ENCODE measurements at places on chromosomes 7 and 10.
A peak's percentile ranks its signal among the peaks of the same experiment; 100 is the strongest.

DNA sequence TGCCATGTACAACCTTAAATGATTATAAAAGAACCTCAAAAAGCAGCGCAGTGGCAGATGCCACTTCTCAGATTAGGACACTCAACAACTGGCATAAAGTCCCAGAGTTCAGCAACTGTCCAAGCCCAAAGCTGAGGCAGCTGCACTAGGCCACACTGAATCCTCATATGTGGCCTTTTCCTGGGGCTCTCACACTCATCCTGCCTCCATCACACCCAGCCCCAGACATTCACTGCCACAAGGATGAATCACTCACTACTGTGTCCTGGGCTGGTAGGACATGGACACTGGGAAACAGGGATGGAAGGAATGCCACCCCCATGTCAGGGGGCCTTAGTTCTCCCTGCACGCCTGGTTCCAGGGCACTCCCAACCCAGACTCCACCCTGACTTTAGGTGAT, 547.7 kb downstream of the TNS3 start:
- DNase-seq, result no peak

- no peak for DNase-seq
These were observed 9.4 kb downstream of the NUB1 start for GRCh38 chr7:151351027-151351426.

DNA sequence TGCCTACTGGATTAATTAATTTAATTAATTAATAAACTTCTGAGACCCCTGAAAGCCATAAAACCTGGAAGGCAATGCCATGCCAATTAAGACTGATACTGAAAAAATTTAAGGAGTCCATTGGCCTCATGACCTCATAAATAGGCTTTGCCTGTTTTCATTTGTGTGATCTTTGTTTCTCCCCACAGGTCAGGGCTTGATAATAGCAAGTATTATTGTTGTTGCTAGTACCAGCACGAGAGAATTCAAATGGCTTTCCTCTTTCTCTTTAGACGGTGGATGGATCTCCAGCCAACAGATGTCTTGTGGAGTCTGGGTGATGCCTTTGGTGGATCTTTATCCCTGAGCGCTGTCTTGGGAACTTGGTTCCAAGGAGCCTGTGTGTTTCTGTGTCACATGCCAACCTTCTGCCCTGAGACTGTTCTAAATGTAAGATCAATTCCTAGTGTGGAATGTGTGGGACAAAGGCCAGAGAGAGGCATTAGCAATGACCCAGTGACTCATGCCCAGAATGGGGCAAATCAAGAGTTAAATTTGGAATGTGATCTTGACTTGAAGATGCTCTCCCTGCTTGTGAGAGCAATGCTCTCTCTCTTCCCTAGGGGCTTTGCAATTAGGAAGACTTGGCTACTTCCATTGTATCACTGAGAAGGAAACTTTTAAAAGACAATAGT, 17.7 kb downstream of the ACSM6 start:
- DNase-seq, result no peak

DNA sequence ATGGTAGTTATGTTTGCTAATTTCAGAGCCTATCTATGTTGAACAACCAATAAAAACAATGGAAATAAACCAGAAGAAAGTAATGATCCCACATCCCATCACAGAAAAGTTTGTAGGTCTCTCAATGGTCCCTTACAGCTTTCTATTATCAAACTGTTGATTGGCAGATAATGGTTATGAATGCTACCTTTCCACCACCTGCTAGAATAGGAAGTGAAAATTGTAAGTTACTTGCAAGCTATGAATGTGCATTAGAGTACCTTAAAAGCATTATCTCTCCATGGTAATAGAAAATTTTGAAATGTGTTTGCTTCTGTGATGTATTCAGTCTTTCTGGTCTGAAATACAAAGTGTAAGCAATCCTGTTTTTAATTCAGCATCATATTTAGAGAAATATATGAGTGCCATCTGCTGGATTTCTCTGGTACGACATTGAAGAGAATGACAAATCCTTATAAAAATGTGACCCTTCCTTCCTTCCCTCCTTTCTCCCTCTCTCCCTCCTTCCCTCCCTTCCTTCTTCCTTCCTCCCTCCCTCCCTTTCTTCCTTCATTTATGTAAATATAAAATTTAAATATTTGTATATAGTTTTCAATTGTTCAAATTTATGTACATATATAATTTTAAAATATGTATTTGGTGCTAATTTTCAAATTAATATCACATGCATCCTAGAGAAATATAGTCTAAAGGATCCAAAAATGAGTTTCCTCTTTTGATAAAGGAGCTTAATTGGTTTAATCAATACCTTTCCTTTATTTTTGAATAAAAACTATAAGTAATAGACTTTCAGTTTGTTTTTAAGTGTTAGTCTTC, 41.4 kb upstream of the PNLIPRP3 start:
- no peak for DNase-seq

GRCh38 chr10:79195091-79195923, 126.5 kb downstream of the ZMIZ1 start:
- peak; percentile 92 for DNase-seq

DNA sequence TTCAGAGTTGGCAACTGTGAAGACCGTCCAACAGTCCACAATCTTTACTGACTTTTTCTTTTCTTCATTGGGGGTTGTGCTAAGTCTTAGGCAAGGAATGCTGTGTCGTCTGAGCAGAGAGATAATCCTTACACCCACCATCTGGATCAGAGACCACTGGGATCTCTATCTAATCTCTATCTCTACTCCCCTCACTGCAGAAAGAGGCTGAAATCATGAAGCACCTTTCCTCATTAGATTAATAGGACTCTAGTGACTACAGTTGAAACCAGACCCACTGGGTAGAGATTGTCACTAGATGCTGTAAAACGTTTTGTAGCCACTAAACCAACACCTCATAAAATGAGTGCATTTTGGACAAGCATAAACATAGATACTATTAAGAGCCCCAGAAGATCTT, 387.4 kb upstream of the CELF2 start:
- DNase-seq, result no peak

DNA sequence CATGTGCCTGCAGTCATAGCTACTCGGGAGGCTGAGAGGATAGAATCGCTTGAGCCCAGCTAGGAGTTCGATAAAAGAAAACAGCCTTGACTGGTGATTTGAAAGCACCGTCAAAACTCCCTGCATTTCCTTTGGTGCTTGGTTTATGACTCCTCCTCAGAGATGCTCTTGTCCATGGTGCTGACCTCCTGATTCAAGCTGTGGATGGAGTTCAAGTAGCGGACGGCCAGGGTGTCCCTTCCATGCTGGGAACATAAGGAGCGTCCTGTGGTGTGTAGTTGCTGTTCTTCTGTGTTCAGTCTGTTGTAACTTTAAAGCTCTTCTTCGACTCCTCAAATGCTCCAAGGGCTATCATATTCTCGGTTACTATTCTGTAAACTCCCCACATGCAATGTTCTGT, 382.5 kb upstream of the KIAA1217 start:
- DNase-seq, result no peak

GRCh38 chr10:132302421-132303310, 5.1 kb downstream of the STK32C start:
- peak; percentile 64 for DNase-seq

- DNase-seq, result no peak
These were observed 54.7 kb upstream of the FIGNL1 start for GRCh38 chr7:50504646-50505546.

- DNase-seq, result peak; percentile 93
These were observed 49.4 kb downstream of the HK1 start for GRCh38 chr10:69327463-69328379.

DNA sequence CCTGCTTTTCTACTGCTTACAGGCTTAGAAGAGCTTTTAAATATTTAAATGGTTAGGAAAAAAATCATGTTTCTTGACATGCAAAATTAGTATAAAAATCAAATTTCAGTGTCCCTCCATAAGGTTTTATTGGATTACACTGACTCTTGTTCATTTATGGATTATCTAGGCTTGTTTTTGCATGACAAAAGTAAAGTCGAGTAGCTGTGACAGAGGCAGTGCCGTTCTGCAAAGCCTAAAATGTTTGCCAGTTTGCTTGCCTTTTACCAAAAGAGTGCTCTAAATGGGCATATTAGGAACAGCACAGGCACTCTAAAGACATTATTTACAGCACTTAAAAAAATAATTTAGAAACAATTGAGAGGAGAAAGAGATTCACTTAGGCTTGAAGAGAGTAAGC, 139.6 kb downstream of the TSPAN12 start:
- DNase-seq, result no peak

DNA sequence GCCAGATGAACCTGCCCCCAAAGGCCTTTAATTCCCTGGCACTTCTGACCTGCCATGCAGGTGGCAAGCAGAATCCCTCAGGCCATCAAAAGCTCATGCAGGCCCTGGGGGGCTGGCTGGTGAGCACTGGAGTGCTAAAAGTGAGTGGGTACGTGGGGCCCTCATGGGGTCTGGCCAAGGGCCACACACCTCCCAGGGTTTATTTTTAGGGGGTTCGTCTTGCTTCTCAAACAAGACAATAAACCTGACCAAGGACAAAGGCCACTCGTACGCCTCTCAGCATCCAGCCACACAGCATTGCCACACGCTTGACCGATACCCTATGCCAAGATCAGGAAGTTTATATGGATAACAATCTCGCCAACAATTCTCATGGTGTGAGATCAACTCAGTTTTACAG, 33.1 kb upstream of the DOCK1 start:
- no peak for DNase-seq

- DNase-seq, result no peak
These were observed 100.3 kb downstream of the RAPGEF5 start for GRCh38 chr7:22256541-22257096.

DNA sequence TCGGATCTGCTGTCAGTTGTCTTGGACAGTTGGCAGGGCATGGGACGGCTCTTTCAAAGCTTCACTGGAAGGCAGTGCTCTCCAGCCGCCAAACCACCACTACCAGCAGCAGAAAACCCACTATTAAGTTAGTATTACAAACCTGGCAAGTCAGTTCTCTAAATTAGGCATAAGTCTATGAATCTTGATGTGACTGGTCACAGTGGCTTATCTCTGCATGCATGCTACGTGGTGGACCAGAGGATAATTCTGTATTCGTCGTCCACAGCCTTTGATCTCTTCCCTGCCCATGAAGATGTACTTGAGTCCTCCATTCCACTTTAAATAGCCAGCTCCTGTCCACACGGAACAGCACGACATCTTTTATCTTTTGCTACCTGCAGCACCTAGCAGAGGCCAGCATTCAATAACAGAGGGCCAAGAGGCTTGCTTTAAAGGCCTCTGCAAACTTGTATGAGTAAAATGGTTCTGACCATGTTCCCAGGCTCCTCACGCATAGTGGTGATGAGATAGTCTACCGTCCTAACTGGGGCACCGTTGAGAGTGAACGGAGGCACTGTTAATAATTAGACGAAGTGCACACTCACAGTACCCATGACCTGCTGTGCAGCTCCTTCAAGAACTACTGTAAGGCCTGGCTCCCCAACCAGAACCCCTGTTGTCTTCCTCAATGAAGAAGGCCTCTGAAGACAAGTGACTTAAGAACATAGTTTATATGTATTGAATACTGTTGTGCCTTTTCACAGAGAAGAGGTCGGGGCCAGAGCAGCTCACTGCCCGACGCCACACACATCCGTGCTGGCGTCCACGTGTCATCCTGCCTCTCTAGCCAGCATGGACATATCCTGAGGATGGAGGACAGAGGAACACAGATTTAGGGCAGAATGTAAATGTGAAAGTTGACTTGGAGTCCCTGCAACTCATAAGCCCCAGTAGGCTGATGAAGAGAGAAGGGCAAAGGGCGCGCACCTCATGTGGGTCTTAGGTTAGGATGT, 1.0 kb downstream of the GPR146 start:
- DNase-seq, result no peak

DNA sequence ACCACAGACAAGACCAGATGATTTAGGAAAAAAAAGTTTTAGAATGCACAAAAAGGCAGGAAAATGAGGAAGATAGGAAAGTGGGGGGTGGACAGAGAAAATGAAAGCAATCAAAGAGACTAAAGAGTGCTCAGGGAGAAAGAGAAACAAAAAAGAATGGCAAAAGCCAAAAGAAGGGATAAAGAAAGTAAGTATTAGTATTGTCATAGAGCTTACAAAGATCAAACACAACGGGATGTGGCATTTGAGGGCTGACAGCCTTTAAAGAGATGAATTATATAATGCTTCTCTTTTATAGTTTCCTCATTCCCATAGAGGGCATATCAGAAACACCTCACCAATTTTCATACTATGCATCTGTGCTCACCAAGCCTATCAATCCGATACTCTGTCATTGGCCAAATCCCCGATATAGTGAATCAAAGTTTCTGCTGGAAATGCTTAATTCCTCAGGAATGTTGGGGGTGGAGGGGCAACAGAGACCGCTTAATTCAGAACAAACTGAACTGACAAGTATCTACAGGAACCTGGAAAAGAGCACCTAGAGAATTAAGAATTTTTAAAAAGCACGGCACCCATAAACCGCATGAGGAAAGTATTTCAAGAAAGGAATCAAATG, 2.7 kb downstream of the COG5 start:
- DNase-seq, result no peak

DNA sequence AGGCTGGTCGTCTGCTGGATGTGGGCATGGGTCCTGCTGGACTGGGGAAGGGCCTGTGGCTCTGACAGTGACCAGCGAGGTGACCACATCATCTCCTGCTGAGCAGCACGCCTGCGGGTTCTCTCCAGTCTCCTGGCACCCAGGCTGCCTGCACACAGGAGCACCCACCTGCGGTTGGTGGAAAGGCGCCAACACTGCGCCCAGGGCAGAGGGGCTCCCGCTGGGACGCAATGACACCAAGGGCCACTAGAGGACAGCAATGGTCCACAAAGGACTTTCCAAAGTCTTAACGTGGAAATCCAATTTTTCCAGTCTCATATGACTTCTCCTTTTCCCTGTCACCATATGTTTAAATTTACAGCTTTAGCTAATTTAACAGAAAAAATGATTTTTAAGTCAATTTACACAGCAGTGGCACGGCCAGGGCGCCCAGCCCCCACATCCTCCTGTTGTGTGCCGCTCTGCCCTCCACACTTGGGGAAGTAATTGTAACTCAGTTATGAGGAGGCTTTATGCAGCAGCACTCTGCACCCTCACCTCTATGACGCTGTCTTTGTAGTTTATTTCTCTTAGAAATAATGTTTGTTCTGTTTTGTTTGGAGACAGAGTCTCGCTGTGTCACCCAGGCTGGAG, 38.1 kb downstream of the CFAP46 start:
- DNase-seq, result no peak

- DNase-seq, result no peak
These were observed 57.0 kb downstream of the DNAJC12 start for GRCh38 chr10:67780759-67781538.

- DNase-seq, result no peak
These were observed 192.2 kb downstream of the CUX1 start for GRCh38 chr7:102009628-102010027.

GRCh38 chr7:23220690-23221305, 25.8 kb upstream of the GPNMB start:
- DNase-seq, result no peak

GRCh38 chr10:103254538-103255325, 9.0 kb downstream of the RPEL1 start:
- DNase-seq, result no peak

- DNase-seq, result no peak
These were observed 81.3 kb upstream of the CUX1 start for GRCh38 chr7:101736084-101736483.
